Fibroblast of villous mesenchyme (primary cell): ENCODE measurements at places on chromosomes 13 and 19. TPM values are rescaled to one million over a fixed set of nuclear protein-coding genes. Genes with fewer than 3 reads are reported as not detected.

GRCh38 chr13:27969082-27969865, at the start of gene CDX2:
TSS of gene CDX2 (minus strand) at chr13:27969315. CDS start at chr13:27969006, 309 bp downstream.
- no peak for DNase-seq

Gene ATP7B
- total RNA-seq: 1.6 and 5.6 TPM in 2 replicates

DNA sequence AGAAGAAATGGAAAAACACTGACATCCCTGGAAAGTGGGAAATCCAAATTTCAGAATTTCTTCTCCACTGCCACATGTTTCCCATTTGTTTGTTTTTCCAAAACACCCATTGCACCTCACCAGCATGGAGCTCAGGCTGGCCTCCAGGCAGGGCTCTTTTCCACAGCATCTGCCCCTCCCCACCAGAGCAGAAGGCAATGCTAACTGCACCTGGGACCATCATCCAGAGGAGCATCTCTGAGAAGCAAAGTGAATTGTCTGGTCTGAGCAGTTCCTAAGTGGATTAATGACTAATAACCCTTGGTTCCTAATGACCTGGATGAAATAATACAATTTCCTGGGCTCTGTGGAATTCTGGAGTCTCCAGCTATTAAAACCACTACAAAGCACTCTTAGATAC, 8.8 kb upstream of the CYSLTR2 start:
- no peak for DNase-seq

DNA sequence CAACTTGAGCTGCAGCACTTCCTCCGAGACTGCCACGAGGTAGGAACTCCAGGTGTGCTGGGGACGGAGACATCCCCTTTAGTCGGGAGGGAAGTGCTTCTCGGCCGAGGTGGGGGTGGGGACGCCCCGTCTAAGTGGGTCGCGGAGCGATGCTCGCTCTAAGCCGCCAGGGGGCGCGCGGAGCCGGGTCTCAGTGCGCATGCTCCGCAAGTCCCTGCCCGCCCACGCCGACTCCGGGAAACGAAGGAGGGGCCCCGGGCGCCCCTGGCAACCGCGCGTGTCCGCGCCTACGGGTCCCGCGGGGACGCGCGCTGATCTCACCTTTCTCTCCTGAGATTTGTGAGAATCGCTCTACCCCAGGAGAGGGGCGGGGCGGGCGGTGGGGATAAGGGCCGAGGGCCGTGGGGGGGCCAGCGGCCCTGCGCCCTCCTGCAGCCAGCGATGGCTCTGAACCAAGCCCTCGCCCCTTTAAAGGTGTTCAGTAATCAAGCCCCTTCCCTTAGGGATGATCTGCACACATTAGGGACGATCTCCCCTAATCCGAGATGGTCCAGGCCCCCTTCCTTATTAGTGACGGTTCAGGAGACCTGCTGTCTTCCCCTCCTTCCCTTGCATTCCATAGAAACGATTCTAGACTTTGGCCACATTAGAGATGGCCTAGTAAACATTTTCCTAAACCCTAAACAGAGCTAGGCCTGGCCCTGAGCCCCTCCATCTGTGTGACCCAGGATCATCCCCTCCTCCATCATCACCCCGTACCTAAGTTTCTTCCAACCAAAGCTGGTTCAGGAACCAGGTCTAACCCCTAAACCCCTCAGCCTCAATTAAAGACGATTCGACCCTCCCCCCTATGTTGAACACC, 47.3 kb upstream of the SHKBP1 start:
- peak; percentile 72 for DNase-seq

- no peak for DNase-seq
Observed at GRCh38 chr13:94233837-94234236, 245.6 kb downstream of the DCT start.

Gene ARL11
- not detected in 2 replicates for total RNA-seq

DNA sequence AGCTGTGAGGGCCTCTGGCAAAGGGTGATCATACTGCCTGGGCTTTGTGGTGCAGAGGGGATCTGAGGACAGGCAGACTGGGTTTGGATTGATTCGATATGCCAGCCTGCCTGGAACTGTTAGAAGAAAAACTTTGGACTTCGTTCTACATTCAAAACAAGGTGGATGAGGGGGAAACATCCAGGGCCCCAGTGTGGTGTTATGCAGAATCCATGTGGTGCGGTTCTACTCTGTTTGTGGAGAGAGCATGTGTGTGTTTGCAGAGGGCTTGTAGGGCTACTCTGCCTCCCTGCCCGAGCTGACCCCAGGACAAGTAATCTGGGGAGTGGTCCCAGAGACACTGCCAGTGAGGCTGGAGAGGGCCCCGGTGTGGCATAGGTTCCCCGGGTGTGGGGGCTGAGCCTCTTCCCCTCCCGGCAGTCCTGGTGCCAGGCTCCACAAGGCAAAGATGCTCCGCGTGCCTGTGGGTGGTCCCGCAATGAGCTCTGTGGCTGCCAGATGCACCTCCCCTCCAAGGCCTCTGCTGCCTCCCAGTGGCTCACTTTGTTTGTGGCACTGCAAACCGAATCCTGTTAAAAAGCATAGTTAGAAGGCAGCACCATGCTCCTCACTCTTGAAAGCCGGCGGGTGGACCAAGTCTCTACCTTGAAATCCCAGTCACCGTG, 22.3 kb upstream of the TFDP1 start:
- DNase-seq: peak; percentile 77

DNA sequence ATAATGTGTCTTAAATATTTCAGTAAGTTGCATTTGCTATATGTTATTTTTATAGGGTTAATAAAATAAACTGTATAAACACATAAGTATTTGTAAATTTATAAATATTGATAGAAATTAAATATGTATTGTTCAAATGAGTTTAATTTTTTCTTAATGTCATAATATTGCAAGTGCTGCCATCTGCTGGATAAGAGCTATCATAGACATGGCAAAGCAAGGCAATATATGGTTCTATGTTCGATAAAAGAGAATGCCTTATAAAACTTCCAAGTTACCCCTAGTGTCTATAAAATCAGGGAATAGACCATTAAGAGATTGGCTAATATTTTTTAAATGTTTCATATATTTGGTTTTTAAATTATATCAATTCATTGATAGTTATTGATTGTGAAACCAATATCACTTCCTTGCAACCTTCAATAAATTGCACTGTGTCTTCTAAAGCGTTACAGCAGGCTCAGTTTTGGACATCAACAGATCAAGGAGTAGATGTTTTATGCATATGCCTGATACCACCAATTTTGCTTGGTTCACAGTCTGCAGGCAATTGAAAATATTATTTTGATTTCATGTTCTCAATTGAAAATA, 29.0 kb upstream of the SLITRK6 start:
- DNase-seq: peak; percentile 11

GRCh38 chr13:32905063-32905863, 111.0 kb upstream of the KL start:
- peak; percentile 20 for DNase-seq

GRCh38 chr13:98226496-98226895, 49.4 kb upstream of the RNF113B start:
- DNase-seq: no peak

GRCh38 chr19:4077007-4077374, 10.3 kb upstream of the ZBTB7A start:
- no peak for DNase-seq

GRCh38 chr13:28012383-28012782, 23.9 kb upstream of the URAD start:
- no peak for DNase-seq

DNA sequence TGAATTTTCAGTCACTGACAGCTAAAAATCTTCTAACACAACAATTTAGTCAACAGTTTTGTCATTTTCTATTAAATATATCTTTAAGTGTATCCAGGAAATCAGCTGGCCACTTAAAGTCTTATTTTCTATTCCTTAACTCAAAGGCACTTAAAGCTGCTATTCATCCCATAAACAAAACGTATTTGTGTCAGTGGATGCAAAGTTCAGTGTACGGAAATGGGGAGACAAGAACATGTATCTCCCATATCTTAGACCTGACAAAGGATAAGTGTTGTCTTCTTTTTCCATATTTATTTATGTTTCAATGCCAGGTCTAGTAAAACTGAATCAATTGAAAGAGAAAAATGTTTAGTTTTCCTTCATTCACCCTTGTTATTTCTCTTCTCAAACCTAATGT, 409.8 kb upstream of the KLHL1 start:
- DNase-seq: no peak

Gene SIGLEC8
- total RNA-seq: not detected in 2 replicates

- peak; percentile 42 for DNase-seq
Observed at GRCh38 chr19:54114340-54115108, 933 bp downstream of the TFPT start.

- DNase-seq: no peak
Observed at GRCh38 chr19:1422943-1423342, 15.3 kb upstream of the RPS15 start.

- no peak for DNase-seq
Observed at GRCh38 chr19:7788178-7788932, 25.3 kb downstream of the CLEC4M start.

- DNase-seq: peak; percentile 75
Observed at GRCh38 chr13:35489050-35489449, 12.6 kb upstream of the MAB21L1 start.

- DNase-seq: no peak
Observed at GRCh38 chr13:31588893-31589292, 150.4 kb upstream of the RXFP2 start.

Gene IGFLR1
- 0.43 and 0.64 TPM in 2 replicates for total RNA-seq

Gene PGLYRP1
- total RNA-seq: not detected in 2 replicates

- DNase-seq: peak; percentile 70
Observed at GRCh38 chr13:75399168-75399878, 82.6 kb downstream of the TBC1D4 start.

Gene GRK1
- total RNA-seq: not detected in 2 replicates

Gene CDC42EP5
- 12.5 and 29.0 TPM in 2 replicates for total RNA-seq

Gene GPR183
- total RNA-seq: 0.86 and 4.5 TPM in 2 replicates

Gene TEX26
- under 0.01 TPM in 1 of 2 replicates, not detected in the other for total RNA-seq

GRCh38 chr13:109941951-109942350, 155.6 kb upstream of the IRS2 start:
- DNase-seq: peak; percentile 73
